Left lobe of liver (tissue), 2 donors: ENCODE measurements at places on chromosomes 3 and 15. TPM values are rescaled to one million over a fixed set of nuclear protein-coding genes. Genes with fewer than 3 reads are reported as not detected.

GRAMD1C gene
- total RNA-seq, result 16.5 TPM

GAP43 gene
- total RNA-seq, result not detected

SHC4 gene
- 0.15 TPM for total RNA-seq

CMTM7 gene
- 3.6 TPM for total RNA-seq

COPB2 gene
- 60.0 TPM for total RNA-seq

DNA sequence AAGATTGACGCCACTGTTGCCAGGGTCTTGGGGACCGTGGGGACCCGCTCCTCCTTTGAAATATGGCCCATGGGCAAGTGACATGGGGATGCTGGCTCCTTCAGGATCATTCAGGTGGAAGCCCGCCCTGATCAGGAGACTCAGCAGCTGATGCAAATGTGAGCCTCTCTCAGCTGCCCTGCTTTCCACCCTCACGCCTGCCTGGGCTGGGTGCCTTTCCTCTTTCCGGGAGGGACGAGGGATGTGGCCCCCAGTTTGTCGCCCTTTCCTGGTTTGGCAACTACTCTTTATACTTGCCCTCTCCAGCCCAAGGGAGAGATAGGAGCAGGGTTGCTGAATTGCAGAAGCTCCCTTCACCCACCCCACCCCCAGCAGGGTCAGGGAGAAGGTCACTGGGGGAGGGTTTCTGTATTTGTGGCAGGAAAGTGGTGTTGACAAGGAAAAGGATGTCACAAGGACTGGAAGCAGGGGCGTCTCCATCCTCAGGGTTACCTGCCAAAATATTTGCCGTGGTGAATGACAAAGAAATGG, 21.8 kb downstream of the DNASE1L3 start:
- peak; percentile 82 for DNase-seq

DNA sequence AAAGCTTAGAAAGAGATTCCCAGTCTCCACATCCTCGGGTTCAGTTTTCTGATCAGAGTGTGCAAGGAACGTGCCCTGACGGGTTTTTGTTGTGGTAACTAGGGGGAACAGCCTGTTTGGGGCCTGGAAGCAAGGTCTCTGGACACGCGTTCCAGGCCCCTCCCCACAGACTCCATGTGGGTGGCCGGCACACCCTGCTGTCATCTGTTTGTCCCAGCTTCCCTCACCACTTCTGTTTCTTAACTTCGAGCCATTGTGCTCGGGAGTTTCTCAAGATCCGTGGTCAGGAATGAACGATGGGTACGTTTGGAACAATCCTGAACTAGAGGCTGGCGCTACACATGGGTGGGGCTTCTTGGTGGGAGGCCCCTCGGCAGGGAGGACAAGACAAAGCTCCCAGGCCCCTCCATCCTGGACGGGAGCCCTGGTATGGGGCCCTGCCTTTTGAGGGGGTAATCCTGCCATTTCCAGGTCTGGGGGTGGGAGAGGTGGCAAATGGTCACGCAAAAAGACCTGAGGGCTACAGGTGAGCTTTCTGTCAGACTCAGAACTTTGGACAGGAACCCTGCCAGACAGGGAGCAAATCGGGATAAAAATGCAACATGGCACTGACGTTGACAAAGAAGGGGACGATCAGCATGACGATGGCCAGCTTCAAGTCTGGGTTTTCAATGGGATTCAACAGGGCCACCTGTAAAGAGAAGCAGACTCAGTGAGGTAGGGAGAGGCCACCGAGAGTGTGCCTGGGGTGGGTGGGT, 8.5 kb upstream of the MUSTN1 start:
- DNase-seq, result no peak

DNA sequence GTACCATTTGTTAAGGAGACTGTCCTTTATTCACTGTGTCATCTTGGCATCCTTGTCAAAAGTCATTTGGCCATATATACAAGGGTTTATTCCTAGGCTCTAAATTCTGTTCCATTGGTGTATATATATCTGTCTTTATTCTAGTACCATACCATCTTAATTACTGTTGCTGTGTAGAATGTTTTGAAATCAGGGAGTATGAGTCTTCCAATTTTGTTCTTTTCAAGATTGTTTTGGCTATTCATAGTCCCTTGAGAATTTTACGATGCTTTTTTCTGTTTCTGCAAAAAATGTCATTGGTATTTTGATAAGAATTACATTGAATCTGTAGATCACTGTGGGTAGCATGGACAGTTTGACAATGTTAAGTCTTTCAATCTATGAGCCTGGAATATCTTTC, 28.7 kb downstream of the PFN2 start:
- DNase-seq, result no peak

- DNase-seq, result no peak
These were observed 239.5 kb downstream of the GAP43 start for GRCh38 chr3:115862849-115863248.

DNA sequence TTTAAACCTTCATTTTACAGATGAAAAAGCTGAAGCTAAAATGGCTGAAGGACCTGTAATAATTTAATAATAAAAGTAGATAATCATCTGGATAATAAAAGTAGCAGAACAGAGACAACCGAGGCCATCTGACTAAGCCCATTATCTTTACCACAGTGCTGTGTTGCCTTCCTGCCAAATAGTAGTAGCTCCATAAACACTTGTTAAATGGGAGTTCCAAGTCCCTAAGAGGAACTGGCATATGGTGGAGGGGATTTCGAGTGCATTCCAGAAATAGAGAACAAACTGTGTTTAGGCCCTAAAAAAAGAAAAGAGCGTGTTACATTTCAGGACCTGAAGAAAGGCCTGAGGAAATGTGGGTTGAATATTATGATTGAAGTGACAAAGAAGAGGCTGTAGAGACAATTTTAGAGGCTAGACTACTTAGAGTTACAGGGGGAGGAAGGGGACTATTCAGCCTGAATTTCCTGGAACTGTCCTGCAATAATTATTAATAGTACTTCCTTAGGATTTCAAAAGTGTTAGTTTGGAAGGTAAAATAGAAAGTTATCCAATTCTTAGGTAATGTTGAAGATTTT, 424.3 kb downstream of the ROBO2 start:
- DNase-seq, result no peak
